ENCODE measurements at places on chromosomes 2 and 18. TPM values are rescaled to one million over a fixed set of nuclear protein-coding genes. Genes with fewer than 3 reads are reported as not detected.

- DNase-seq: no peak
Observed at GRCh38 chr2:216113572-216113971, 4.4 kb downstream of the XRCC5 start.

- no peak for DNase-seq
Observed at GRCh38 chr2:55478610-55479304, 40.8 kb upstream of the CFAP36 start.

DNA sequence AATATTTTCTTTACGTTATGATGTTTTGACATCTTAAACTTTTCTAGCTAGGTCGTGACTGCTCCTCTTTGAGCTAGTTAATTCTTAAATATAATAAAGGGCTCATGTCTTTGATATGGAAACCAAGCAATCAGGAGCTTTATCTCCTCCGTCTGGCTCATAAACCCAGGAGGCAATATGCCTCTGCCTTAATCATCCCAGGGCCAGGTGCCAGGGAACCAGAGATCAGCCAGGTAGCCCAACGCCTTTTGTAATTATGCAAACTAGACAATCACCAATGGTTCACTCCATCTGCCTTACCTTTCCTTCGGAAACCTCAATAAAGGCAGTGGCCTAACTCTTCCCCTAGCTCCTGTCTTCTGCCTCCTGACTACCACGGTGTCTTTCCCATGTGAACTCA is 213.7 kb downstream of the KCNJ3 start:
- DNase-seq: no peak

DNA sequence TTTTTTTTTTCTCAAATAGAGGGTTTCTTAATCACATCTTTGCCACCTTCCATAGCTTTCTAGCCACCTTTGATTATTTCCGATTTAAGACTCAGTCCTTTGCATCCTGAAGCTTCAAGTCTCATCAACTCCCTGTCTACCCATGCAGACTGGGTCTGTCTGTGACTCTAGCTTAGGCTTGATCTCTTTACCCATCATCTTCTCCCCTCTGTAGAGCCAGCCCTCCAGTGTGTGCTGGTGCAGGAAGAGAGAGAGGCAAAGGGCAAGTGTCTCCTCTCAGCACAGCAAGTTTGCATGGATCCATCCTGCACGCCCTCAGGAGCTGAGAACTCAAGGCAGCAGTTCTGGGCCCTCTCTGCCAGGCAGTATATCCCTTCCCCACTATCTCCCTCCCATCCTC is 70.4 kb downstream of the HNRNPLL start:
- no peak for DNase-seq

DNA sequence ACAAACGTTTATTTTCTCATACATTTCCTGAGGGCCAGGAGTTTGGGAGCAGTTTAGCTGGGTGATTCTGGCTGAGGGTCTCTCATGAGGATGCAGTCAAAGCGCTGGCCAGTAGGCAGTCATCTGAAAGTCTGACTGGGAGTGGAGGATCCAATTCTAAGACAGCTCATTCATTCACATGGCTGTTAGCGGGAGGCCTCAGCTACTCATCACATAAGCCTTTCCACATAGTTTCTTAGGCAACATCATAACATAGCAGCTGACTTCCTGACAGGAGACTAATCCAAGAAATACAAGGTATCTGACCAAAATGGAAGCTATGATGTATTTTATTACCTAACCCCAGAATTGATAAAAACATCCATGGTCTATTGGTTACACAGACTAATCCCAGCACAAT is 2.9 kb upstream of the MRPL44 start:
- DNase-seq: no peak

- no peak for DNase-seq
Observed at GRCh38 chr2:6103949-6104348, 411.8 kb downstream of the SOX11 start.

GRCh38 chr2:96964221-96964905 is 22.0 kb downstream of the FAM178B start:
- DNase-seq: no peak

DNA sequence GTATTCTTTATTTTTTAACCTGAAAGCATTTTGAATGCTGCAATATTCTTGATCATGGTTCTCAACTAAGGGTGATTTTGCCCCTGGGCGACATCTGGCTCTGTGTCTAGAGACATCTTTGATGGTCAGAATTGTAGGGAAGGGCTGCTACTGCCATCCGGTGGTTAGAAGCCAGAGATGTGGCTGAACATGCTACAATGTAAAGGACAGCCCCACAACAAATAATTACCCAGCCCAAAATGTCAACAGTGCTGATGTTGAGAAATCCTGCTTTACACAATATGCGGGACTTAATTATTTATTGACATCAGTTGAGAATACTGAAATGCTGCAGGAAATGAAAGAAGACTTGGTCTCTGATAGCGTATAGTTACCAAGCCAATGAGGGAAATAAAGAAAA is 37.5 kb upstream of the SERPINB2 start:
- no peak for DNase-seq

DNA sequence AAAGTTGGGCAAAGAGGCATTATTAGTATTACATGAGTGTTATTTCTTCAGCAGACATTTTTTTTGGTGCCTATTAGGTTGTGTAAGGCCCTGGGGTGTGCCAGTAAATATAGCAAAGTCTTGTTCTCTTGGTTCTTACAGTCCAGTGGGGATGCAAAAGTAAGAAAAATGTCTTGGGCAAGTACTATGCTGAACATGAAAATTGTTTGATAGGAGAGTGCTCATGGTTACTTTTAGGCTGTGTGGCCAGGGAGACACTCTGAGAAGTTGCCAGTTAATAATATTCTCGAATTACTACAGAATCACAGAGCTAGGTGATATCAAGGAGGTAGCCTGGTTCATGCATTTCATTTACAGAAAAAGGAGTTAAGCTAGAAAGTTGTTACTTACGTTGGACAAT is 1.9 kb downstream of the AGFG1 start:
- no peak for DNase-seq

DNA sequence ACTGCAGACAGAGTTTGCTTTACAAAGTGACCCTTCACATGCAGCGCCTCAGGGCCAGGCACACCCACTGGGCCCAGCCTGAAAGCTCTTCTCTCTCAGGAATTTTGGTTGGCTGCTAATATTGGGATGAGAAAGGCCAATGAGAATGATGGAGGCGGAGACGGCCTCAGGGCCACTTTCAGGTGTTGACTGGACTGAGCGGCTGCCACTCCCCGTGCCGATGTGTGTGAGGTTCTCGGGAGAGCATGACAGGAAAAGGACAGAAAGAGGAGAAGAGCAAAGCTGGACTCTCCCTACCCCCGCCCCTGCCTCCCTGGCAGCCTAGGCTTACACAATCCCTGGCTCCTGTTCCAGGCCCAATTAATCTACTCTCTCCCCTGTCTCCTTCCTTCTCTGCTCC is 155.7 kb downstream of the CELF4 start:
- no peak for DNase-seq

DNA sequence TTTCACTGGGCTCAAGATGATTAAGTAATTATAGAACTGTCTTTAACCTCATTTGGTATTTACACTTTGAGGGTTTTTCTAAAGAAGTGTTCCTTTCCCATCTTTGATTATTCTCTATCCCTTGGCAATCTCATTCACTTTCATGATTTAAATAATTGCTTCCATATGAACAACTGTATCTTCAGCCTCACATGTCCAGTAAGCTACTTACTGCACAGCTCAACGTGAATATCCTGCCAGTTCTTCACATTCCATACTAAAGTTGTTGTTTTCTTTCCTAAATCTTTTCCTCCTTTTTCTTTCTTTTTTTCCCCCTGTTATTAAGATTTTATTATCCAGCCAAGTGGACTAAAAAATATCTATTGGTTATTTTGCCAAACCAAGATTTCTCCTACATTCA is 37.7 kb downstream of the ZC3H15 start:
- no peak for DNase-seq

DNA sequence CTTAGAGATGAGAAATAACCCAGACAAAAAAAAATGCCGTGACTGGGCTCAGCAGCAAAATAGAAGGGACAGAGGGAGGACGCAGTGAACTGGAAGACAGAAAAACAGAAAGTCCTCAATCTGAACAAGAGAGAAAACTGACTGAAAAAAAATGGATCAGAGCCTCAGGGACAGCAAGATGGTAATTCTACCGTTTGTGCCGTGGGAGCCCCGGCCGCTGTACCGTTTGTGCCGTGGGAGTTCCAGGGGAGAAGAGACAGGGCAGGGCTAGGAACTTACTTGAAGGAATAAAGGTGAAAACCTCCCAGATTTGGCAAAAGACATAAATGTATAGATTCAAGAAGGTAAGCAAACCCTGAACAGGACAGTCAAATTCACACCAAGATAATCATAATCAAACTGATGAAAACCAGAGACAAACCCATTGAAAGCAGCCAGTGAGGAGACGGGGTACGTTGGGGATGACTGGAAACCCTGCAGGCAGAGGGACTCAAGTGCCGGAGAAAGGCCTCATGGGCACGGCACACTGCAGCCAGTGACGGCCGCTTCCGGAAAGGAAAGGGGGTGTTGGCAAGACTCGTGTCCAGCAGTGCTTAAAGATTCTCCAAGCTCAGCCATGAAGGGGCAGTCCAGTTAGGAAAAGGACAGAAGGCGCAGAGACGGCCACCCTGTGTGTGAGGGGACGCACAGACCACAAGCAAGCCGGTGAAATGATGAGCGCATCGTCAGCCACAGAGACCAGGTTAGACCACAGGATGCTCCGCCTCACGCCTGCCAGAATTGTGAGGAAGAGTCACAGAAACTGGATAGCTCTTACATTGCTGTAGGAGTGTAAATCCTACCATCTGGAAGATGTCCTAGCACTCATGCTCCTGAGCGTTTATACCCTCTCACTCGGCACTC is 40.0 kb upstream of the NFATC1 start:
- DNase-seq: no peak

DNA sequence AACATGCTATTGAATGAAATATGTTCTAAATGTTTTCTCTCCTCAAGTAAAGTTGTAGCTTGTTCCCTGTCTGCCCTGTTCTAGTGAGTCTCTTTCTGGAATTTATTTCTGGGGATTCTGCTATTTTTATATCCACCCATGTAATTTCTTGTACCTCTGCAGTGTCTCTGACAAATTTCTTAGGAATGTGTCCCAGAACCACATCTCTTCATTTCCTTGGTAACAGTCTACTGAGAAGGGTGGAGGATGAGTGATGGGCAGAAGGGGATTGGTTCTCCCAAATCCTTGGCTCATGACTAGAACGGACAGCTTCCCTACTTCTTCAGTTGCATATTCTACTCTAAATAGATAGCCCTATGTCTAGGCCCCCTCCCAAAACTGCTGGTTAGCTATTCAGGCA is 490.6 kb upstream of the LINC00305 start:
- DNase-seq: no peak

DNA sequence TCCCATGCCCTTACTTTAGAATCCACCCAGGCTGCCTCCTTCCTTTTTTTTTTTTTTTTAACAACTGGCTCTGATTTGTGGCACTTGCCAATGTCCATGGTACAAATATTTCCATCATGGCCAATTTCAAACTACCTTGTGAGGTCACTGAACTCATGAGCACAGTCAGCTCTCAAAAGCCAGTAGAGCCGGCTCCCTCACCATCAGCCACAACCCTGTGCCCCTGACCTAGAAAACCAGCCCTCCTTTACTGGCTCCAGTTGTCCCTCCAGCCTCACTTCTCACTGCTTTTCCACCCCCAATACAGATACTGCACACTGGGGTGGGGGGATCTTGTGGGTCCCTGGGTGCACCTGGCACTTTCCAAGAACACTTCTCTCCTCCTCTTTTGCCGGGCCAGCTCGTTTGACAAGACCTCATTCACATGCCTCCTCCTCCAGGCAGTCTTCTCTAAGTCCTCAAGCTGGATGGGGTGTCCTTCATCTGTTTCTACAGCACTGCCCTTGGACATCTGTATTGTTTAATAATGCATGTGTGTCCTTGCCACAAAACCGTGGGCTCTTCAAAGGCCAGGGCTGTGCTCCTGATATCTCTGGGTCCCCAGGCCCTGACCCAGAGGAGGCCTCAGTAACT is 35.5 kb downstream of the SDC1 start:
- DNase-seq: no peak

- DNase-seq: no peak
Observed at GRCh38 chr18:62751977-62752376, 36.6 kb downstream of the PHLPP1 start.

- DNase-seq: no peak
Observed at GRCh38 chr2:74925361-74925786, 33.1 kb upstream of the POLE4 start.

- no peak for DNase-seq
Observed at GRCh38 chr2:229633556-229633955, 80.8 kb downstream of the DNER start.

DNA sequence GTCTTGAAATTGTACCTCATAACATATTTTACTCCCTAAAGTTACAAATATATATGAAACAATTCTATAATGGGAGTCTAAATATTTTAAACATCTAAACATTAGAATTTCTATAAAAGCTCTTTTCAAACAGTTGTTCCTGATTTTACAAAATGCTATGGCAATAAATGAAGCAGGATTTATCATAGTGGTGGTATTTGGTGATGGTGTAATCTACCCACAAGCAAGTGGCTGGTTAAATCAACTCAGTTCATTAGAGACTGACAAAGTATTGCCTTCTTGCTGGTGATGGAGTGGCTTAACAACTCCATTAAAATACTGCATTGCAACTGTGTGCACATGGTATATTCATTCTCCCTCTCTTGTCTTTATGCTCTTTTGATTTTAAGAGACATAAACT is 138.9 kb downstream of the PMAIP1 start:
- DNase-seq: no peak

DNA sequence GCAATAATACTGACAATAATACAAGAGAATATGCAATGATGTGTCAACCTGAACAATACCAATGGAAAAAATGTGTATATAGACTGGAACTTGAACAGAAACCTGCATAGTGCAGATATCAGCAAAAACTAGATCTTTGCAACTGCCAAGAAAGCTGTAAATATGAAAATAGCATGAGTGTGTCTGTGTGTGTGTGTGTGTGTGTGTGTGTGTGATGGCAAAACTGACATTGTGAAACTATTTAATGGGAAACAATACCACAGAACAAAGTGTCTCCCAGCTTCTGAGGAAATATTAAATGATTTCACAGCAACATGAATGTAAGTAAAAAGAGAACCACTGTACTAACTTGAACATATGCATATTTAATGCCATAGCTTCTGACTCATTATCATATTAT is 558.2 kb upstream of the LINC00305 start:
- DNase-seq: no peak

GRCh38 chr2:215627771-215628170 is 191.9 kb upstream of the FN1 start:
- DNase-seq: no peak

- no peak for DNase-seq
Observed at GRCh38 chr2:10990561-10991111, 78.9 kb downstream of the KCNF1 start.

The PUS10 gene
- total RNA-seq: 8.0 TPM

The ERMN gene
- total RNA-seq: 3.5 TPM

The RNF138 gene
- 61.8 TPM for total RNA-seq

The UGT1A5 gene
- total RNA-seq: not detected

The VAMP8 gene
- total RNA-seq: 107 TPM

The DRC1 gene
- total RNA-seq: not detected

The TIA1 gene
- 208 TPM for total RNA-seq

The DNAJC5G gene
- not detected for total RNA-seq

Measured in CD4-positive, alpha-beta memory T cell (primary cell).